GM18507 (cell line): ENCODE measurements at places on chromosomes 1 and 21.
A peak's percentile ranks its signal among the peaks of the same experiment; 100 is the strongest.

DNA sequence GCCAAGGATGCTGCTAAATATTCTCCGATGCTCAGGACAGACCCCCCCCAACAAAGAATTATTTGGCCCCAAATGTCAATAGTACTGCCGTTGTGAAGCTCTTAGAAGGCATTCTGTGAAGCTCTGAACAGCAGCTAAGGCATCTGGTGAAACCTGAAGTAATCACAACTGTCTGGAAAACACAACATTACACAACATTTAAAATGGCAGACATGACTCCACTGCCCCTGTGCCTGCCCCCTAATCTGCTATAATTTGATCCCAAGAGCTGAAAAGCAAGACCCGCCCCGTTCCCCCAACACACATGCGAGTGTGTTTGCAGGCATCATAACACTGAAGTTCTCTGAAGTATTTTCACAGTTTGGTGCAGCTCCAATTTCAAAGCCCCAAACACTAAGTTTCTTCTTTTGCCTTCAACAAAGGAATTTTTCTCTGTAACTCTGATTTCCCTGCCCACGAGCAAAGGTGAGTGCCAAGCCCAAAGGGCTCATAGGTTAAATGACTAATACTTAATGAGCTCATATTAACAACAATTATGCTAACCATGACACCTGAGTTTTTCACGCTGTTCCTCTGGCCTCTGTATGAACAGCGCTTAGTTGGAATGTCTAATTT is 129.2 kb downstream of the CLIC6 start:
- no peak for DNase-seq

DNA sequence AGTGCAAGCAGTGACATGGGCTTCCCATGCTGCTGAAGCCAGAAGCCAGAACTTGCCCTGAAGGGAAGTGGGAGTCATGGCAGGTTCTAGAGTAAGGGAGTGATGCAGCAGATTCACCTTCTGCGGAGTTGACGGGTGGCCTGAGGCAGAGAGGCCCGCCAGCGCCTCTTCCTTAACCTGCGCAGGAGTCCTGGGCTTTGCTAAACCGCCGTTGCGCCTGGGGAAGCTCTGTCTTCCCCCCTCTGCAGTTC is 67.3 kb downstream of the OBSCN start:
- no peak for DNase-seq

DNA sequence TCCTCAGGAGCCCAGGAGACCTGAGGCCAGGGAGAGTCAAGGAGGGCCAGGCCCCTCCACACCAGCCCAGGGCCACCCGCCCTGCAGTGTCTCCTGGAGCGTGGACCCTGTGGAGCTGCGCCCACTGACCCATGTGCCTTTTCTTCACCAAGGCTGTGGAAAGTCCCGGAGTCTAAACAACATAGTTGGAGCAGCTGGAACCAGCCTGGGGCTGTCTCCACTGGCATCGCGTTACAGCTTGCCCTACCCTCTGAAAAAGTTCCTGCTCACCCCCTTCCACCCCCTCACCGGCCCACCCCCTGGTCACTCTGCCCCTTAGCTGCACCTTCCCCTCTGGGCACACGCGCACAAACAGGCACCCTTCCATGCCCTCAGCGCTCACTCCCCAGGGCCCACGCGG is 18.3 kb downstream of the KCNC4 start:
- DNase-seq, result no peak

DNA sequence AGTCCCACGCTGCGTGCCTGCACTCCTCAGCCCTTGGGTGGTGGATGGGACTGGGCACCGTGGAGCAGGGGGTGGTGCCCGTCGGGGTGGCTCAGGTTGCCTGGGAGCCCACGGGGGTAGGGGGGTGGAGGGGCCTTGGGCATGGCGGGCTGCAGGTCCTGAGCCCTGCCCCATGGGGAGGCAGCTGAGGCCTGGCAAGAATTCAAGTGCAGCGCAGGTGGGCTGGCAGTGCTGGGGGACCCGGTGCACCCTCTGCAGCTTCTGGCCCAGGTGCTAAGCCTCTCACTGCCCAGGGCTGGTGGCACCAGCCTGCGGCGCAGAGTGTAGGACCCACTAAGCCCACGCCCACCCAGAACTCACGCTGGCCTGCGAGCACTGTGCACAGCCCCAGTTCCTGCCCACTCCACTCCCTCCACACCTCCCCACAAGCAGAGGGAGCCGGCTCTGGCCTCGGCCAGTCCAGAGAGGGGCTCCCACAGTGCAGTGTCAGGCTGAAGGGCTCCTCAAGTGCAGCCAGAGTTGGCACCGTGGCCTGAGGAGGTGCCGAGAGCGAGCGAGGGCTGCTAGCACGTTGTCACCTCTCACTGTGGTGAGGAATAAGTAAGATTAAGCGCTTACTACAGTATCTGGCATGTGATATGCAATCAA is 12.8 kb downstream of the TNNI3K start:
- DNase-seq, result no peak

GRCh38 chr1:185880779-185881333 is 146.7 kb downstream of the HMCN1 start:
- no peak for DNase-seq

- DNase-seq, result no peak
Observed at GRCh38 chr1:89279011-89279466, 6.4 kb upstream of the GBP5 start.

DNA sequence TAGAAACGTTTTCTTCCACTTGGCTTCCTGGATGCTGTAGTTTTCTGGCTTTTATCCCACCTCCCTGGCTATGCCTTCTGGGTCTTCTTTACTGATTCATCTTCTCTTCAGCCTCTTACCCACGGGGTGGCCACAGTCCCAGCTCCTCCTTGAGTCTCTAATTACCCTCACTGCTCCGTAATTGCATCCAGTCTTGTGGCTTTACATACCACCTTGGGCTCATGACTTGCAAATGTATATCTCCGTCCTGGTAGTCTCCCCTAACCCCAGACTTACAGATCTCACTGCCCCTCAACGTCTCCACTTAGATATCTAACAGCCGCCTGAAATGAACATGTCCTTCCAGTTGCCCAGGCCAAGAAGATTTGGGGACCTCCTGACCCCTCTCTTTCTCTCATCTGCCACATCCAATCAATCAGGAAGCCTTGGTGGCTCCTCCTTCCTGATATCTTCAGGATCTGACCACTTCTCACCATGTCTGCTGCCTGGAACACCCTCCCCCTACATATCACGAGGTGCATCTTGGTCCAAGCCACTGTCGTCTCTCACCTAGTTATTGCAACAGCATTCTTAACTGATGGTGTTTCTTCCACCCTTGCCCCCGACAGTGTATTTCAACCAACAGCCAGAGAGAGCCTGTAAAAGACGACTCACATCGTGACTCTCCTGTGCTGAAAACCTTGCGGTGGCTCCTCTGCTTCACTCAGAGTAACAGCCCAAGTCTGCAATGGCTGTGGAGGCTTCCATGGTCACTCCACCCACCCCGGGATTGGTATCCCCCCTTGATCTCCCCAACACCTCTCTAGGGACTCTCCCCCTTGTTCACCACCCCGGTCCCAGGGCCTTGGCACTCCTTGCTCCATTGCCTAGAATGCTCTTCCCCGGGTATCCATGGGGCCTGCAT is 219.0 kb upstream of the POU3F1 start:
- no peak for DNase-seq

- DNase-seq, result peak; percentile 57
Observed at GRCh38 chr21:41926117-41926806, 27.6 kb downstream of the C2CD2 start.

DNA sequence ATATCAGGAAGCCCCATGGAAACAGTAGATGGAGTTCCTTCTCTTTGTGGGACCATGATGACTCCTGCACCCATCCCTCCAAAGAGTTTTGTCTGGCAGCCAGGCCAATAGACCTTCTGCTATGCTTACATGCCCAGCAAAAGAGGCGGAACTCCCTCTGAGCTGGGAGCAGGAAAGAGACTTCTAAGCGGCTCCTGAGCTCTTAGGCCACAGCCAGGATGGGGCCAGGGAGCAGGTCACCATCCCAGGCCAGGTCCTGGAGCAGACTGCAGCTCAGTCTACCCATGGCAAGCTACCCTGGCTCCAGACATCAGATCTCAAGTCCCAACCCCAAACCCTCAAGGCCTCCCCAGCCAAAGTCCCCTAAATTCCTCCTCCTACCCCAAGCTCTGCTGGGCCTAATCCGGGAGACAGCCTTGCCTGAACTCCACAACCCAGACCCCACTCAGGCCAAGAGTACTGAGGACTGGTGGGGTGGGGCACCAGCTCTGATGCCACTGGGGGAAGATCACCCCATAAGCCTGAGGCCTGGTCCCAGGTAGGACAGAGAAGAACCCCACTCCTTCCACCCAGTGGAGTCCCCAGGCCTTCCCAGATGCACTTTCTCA is 387.9 kb downstream of the MATN1 start:
- no peak for DNase-seq
